ENCODE measurements at places on chromosomes 6 and 20.

DNA sequence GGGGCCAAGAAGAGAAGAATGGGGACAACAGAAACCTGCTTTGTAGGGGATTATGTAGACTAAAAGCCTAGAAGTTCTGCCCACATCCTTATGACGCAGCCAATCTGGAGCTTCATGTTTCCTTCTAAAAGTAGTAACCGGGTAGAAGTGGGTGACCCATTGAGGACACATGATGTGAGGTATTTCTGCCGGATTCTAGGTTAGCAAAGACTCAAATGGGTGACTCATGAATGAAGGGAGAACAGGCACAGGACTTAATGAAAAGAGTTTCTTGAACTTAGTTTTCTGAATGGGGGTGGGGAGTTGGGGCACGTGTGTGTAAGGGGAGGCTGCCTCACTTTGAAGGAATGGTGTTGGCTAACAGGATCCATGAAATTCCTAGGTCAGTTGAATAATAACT lies 68.8 kb downstream of the CDS2 start:
- DNase-seq, result no peak

GRCh38 chr20:8787090-8787489 lies 281.8 kb upstream of the PLCB4 start:
- no peak for DNase-seq

GRCh38 chr6:158825951-158826306 lies 6.8 kb upstream of the EZR start:
- no peak for DNase-seq

DNA sequence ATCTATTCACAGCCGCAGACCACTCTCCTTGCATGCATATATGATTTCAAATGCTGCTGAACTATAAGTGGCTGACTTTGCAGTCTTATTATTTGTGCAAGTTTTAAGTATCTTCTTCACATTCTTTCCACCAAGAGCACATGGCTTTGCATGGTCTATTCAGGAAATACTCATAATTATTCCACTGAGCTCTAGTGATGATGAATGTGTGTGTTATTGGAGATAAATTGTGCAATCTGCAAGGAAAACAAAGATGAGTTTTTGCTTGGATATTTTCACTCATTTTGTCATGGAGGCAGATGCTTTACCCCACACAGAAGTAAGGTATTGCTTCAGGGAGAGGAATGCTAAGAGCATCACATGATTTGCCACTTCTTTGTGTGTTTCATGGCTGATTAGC lies 764.6 kb downstream of the TBC1D32 start:
- no peak for DNase-seq

GRCh38 chr20:37228656-37229055 lies 33.0 kb downstream of the GHRH start:
- no peak for DNase-seq

DNA sequence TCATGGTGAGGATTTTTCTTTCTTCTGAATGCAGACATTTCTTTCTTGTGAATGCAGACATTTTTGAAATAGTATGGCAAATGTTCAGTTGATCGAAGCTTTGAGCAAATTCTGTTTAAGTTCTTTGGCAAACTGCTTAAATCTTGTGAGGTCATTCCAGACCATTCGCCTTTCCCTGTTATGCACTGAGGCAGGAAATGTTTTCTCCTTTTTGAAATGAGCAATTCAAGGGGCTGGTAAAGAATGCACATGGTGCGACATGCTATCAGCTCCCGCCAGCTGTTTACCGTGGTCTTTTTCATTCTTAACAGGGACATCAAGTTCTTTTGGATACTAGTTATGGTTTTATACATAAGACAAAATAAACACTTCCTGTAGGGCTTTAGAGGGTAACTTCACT lies 112.0 kb upstream of the CCN2 start:
- DNase-seq, result no peak

GRCh38 chr6:35092362-35093117 lies 48.6 kb downstream of the TCP11 start:
- no peak for DNase-seq

GRCh38 chr20:53751620-53752318 lies 158.1 kb upstream of the ZNF217 start:
- no peak for DNase-seq

DNA sequence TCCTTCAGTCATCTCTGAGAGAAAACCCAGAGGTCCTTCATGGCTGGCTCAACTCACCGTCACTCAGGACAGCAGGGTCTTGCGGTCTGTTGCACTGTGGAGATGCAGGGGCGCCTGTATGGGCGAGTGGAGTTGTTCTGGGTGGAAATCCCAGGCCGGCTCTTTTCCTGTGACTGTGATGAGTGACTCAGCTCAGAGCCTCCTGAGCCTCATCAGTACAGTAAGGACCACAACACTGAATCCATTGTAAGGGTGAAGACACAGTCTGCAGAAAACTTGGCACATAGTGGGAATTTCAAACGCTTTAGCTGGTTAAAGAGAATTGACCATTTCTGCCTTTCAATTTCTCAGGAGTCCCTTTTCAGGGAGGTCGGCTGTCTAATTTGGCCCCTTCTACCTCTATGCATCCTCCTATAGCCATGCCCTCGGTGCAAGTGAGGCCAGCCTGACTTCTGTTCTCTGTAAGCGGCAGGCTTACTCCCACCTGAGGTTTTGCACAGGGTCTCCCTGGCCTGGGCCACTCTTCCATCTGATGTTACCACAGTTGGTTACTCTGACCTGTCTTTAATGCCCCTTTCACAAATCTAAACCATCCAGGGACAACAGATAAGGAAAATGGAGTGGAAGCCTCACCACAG lies 35.5 kb upstream of the TBXT start:
- no peak for DNase-seq

- DNase-seq, result no peak
Observed at GRCh38 chr20:58585753-58586540, 65.1 kb upstream of the STX16 start.

DNA sequence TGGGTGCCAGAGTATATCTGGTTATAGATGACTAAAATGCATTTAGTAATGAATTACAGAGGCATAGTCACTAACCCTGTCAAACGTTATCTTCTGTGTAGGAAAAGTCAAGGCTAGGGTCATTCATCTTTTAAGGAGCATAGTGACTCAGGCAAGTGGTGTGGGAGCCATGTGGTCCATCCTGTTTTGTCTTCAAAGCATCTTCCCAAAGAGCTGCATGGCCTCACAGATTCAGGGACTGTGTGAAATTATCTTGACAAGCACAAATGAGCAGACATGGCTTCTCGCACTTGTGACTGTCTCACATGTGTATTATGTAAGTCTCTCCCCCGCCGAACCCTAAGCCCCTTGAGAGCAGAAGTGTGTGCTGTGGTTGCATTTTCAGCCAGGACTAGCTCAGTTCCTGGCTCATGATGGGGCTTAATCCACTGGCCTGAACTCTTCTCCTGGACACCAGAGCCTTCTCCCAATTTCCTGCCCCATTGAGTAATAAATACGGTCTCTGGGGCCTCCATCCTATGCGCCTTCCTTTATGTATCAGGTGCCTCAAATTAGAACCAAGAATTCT lies 769.1 kb downstream of the QKI start:
- no peak for DNase-seq

- no peak for DNase-seq
Observed at GRCh38 chr20:16066571-16066970, 506.7 kb downstream of the KIF16B start.

GRCh38 chr20:19259141-19259591 lies 46.7 kb downstream of the SLC24A3 start:
- DNase-seq, result no peak

DNA sequence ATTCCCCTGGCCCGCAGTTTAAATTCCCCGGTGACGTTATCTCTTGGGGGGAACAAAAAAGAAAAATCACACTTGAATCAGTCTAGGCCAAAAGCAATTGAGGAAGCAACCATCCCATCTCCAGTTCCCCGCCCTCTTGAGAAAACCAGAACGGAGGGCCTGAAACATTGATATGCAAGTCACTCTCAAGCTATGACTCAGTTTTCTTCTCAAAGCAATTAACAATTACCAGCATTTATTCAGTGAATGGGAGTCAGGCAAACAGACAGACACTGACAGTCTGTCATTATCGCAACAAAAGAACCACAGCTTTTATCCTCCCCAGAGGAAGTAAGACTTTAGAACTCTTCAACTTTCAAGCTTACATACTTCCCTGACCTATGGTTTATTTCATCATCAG lies 100.9 kb downstream of the OPRM1 start:
- DNase-seq, result no peak

DNA sequence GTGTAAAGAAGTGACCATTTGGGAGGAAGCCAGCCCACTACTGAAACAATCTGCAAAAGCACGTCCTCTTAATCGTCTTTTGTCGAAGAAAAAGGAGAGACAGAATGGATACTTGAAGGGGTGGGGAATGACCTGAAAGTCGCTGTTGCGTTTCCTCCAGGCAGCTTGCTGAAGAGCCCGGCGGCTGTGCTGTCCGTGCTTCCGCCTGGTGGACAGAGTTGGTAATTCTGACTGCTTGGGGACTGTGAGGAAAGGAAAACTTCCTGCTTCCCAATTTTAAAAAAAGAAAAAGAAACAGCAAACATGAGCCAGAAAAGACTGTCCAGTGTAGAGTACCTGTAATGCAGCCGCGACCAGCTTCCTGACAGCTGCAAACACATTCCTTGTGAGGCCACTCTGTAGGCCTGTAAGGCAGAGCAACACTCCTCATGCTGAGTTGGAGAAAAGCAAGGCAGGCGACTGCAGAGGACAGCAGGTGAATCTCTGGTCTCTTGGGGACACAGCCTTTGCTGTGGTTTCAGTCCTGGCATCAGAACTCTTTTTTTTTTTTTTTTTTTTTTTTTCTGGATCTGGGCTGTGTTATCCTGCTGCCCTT lies 251.1 kb upstream of the TBX18 start:
- peak; percentile 48 for DNase-seq

- DNase-seq, result no peak
Observed at GRCh38 chr6:36685926-36686667, 7.6 kb downstream of the CDKN1A start.

- no peak for DNase-seq
Observed at GRCh38 chr20:45097485-45098102, 3.3 kb downstream of the KCNS1 start.

DNA sequence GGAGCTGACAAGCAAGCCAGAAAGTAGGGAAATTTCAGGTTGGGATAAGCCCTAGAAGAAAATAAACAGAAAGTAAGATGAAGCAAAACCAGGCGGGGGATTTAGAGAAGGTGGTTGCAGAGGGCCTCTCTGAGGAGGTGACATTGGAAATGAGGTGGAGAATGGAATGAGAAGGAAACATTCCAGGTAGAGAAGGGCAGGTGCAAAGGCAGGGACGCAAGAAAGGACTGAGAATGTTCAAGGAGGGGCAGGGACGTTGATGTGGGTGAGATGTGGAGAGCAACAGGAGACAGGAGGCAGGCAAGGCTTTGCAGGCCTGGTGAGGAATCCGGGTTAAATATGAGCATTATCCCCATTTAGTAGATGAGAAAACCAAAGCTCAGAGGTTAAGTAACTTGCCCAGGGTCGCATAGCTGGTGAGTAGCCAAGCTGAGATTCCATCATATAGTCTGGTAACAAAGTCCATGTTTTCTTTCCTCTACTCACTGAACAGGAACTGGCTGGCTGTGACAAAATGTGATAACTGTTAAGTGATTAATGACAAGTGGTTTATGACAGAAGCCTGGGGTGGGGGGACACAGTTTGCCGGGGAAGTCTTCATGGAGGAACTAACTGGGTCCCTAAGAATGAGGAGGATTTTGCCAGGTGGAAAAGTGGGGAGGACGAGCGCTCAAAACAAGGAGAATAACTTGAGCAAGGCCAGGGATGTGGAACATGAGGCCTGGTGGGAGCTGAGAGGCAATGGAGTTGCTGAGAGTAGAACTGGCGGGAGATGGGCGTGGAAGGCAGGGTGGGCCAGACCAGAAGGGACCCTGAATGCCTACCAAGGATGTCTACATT lies 32.6 kb downstream of the MRPL14 start:
- DNase-seq, result no peak

DNA sequence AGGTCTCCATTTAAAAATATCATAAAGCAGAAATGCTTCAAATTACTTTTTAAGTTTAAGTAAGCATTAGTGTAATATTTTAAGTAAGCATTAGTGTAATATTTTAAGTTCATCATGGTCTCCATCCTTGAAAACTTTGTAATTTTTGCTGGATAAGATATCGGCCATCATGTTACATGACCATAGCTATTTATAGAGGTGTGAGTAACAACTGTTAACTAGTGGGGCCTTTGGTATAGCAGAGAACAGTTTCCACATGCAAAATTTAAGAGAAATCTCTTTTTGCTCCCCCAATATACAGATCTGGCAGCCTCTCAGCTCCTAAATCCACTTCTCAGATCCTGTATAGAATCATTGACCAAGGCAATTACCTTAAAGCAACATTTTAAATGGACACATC lies 468 bp downstream of the TRDN start:
- DNase-seq, result no peak

DNA sequence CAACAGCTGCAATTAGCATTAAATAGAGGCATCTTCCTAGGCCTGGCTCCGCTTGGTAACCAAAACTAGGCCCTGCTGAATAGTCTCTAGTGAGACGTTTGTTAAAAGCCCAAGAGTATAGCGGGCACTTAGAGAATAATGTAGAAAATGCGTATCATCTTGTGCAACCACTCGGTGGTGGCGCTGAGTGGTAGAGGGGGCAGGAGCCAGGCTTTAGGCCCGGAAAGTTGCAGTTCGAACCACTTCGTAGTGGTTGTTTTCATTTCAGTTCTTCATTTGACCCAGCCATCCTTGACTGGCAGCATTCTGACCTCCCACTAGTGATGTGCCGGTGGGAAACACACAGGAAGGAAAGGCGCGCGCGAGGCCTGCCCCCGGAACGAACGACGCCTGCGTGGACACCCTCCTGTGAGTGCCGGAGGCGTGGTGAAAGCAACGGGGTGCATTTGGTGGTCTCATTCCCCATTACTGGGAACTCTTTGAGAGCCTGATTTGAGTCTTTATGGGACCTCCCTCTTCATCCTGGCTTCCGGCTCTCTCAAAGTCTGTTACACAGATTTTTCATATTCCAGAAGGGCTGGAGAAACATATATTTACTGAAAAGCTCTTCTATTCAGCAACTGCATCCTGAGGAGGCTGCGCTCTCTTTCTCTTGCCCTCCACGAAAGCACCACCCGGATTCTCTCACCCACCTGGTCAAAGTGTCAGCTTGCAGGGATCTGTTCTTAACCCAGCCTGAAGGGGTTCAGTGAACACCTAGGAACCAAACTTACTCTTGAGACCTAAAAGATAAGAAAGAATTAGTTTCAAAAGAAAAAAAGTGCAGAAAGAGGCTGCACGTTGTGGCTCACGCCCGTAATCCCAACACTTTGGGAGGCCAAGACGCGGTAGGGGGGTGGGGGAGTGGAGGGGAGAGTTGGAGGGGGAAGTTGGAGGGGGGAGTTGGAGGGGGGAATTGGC lies 18.2 kb downstream of the GPX5 start:
- no peak for DNase-seq

DNA sequence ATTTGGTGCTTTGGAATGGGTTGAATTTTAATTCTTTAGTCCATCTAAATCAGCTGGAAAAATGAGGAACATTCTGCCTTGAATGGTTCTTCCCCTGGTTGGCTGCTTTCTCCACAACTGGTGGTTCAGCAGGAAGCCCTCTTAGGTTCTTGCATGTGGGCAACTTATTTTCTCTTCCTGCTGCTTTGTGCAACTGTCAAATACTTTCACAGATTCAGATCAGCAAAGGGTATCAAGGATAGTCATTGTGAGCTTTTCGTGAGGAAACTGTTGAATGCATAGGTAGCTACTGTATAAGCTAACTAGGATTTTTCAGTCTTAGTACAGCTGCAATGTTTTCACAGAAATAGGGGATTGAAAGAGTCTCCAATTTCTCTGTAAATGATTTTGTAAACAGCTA lies 72.9 kb upstream of the MRAP2 start:
- DNase-seq, result no peak

All from T47D (cell line).